ENCODE measurements at places on chromosomes 16 and 17.

- no peak for DNase-seq
These were observed 25.7 kb downstream of the STAT5A start for GRCh38 chr17:42313773-42314566.

GRCh38 chr16:85208181-85208580 lies 95.9 kb upstream of the CIBAR2 start:
- no peak for DNase-seq

DNA sequence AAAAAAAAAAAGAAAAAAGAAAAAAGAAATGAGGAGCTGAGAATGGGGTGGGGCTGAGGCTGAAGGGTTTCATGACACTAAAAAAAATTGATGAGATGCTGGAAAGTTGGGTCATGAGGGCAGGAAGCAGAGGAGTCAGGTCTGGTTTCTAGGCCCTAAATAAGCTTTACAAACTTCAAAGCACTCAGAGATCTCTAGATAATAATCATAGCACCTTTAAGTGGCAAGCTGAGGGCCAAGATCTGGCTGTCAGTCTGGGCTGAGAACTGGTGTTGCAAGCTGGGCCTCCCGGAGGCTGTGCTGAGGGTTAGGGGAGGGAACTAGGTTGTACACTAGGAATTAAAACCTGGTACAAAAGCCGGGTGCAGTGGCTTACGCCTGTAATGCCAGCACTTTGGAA lies 6.4 kb downstream of the ZNF764 start:
- no peak for DNase-seq

DNA sequence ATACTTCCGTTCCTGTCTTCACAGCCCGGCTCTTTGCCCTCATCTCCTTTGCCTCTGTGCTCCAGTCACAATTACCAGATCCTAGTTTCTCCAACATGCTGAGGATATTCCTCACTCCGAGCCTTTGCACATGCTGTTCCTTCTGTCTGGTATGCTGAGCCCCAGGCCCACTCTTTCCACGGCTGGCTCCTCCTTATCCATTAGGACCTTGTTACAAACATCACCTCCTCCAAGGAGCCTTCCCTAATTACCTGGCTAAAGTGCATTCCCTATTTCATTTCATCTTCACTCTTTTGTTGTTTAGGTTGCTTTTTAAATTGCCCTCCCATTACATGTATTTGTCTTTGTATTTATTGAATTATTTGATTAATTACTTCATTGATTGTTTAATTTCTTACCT lies 14.9 kb upstream of the ADGRG1 start:
- DNase-seq, result no peak

DNA sequence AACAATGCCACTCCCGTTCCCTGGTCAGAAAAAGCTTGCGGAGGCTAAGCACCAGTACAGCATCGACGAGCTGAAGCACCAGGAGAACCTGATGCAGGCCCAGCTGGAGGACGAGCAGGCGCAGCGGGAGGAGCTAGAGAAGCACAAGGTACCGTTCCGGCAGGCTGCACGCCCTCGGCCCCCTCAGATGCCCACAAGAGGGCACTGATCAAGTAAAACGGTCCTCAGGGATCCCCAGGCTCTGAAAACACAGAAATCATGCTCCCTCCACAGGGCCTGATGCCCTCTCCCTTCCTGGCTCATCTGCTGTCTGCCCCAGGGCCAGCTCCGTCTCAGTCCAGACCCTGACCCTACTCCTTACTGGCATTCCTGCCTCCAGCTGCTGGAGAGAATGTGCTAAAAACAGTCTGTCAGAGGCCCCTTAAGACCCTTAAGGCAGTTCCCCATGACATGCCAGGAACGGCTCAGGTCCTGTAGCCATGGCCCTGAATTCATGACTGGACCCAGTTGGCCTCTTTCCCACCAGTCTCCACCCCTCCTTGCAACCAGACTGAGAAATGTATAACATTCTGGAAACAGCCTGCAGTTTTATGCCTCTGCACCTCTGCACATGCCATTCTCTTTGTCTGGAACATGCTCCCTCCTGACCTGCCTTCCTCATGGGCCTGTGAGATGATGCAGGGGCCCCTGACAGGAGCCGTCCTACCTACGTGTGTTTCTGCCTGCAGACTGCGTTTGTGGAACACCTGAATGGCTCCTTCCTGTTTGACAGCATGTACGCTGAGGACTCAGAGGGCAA lies 21.8 kb downstream of the DRC3 start:
- peak; percentile 62 for DNase-seq

- DNase-seq, result no peak
These were observed 5.5 kb upstream of the ASGR1 start for GRCh38 chr17:7184647-7185046.

DNA sequence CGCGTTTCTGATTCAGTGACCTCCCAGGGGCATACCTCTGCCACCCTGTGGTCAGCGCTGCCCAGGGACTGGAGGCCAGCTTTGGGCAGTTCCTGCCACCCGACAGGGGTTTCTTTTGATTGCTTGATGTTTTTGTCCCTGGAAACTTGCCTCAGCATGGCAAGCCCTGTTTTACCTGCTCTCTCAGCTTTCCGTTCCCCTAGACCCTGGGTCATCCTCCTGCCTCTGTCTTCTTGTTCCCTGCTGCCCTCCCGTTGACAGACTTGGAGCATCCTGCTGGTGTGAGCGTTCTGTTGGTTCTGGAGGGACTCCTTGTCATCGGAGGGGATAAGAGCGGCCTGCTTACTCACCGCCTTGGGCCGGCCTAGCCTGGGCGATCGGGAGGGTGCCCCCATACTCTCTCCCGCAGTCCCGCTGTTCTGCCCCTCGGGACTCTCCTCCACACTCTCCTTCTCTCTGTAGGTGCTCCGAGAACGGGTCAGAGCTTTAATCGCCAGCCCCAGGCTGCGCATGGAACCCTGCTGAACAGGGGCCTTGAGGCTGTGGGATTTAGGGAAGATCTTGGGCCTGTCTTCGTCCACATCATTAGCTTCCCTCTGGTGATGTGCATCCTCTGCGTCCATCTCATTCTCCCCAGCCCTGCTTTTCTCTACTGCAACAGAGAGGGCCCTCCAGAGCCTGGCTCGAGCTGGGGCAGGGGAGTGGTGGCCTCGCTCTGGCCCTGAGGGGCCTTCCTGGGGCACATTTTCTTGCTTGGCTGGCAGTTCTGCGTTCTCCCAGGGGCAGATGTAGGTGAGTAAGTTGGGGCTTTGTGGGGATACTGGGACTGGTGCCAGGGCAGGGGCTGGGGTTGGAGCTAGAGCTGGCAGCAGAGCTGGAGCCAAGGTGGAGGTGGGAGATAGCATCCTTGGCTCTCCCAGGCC lies 13.7 kb downstream of the GPR179 start:
- DNase-seq, result no peak

GRCh38 chr17:63382136-63382535 lies 64.0 kb downstream of the CYB561 start:
- peak; percentile 57 for DNase-seq

GRCh38 chr16:23691483-23692189 lies 12.9 kb downstream of the PLK1 start:
- peak; percentile 25 for DNase-seq

DNA sequence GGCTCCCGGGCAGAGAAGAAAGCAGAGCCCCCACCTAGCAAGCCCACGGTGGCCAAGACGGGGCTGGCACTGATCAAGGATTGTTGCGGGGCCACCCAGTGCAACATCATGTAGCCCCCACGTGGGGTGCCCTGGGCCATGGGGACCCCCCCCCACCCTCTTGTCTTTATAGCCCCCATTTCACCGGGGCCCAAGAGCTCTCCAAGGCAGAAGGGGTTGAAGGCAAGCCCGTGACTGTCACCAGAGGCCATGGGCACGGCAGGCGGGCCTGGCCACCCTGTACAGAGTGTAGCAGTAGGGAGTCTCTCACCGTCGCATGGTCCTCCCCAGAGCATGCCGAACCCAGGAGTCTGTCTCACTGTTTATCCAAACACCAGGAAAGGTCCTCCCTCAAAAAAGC lies 56.2 kb downstream of the MARF1 start:
- no peak for DNase-seq

DNA sequence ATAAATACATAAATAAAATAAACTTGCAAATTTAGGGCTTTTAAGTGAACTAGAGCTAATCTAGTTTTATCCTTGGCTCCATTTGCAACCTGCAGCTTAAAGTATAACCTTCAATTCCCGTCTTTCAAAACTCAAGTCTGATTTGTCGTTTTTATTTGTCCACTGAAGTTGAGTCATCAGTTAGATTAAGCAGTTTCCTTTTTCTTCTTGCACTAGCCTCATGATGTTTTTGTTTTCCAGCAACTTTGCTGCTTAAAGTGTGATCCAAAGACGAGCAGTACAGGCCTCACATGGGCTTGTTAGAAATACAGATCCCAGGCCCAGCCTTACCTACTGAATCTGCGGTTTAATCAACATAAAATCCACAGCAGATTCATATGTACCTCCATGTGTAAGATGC lies 13.8 kb downstream of the ARSG start:
- peak; percentile 43 for DNase-seq

- no peak for DNase-seq
These were observed 10.3 kb upstream of the RPL38 start for GRCh38 chr17:74192950-74193781.

GRCh38 chr16:22098405-22099255 lies 6.3 kb downstream of the VWA3A start:
- DNase-seq, result peak; percentile 69

- DNase-seq, result no peak
These were observed 16.5 kb downstream of the SCGB1C2 start for GRCh38 chr17:153851-154250.

GRCh38 chr17:77521076-77521475 lies 380.3 kb downstream of the SEC14L1 start:
- DNase-seq, result no peak

DNA sequence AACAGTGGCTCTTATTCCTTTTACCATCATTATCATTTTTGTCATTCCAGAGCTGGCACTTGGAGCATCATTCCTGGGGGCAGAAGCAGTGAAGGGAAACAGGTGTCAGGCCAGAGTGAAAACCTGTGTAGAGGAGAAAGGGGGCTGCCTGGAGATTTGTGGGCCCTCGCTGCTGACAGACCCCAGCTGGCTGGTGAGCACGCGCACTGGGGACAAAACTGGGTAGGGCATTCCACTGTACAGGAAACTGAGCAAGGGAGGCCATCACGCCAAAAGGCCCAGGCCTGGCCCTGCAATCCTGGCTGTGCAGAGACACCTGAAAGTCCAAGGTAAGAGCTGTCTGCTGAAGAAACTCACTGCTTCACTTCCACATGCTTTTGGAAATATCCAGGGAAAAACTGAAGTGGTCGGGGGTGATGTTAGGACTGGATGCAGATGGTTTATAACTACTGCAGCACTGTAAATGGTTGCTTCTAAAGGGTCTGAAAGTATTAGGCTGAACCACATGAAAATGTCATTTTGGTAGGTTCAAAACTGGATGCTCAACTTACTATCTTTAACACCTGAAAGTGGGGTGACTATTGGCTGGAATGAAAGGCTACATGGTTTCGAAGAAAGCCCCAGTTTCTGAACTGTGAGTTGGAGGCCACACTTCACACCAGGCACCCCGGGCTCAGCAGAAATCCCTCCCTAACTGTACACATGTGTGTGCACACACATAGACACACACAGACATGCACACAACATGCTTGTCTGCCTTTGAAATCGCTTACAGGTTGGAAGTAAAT lies 225.0 kb downstream of the C16orf78 start:
- DNase-seq, result no peak

GRCh38 chr16:5333991-5334390 lies 236.4 kb upstream of the EEF2KMT start:
- no peak for DNase-seq

DNA sequence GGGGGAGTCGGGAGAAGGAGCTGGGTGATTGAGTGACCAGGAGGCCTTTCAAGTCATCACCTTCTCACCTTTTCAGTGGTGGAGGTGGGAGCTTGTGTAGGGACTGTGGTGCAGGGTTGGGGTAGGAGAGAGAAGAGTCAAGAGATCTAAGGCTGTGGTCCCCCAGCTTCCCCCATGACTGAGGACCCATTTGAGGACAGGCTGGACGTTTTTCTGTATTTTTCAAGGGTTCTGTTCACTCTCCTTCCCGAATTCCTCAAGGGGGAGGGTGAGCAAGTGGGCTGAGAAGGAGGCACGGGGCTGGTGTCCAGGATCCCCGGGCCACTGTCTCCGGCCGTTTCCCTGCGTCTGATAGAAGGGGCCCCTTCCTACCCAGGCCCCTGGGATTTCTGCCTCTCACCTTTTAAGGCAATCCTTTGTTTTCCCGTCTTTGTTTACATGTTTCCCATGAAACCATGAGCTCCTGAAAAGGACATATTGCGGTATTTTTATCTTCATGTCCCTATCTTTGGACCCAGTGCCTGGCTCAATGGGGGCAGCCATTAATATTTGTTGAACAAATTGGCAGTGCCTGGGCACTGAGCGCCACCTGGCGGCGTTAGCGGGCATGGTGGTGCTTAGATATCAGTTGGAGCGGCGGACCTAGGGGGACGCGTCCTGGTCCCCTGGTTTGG lies 9.2 kb upstream of the CD300A start:
- peak; percentile 53 for DNase-seq

GRCh38 chr16:2056077-2056476 lies 8.3 kb downstream of the TSC2 start:
- DNase-seq, result peak; percentile 25

GRCh38 chr16:66263168-66263972 lies 103.1 kb upstream of the CDH5 start:
- no peak for DNase-seq

- no peak for DNase-seq
These were observed 6.2 kb downstream of the PLCG2 start for GRCh38 chr16:81785138-81785924.

DNA sequence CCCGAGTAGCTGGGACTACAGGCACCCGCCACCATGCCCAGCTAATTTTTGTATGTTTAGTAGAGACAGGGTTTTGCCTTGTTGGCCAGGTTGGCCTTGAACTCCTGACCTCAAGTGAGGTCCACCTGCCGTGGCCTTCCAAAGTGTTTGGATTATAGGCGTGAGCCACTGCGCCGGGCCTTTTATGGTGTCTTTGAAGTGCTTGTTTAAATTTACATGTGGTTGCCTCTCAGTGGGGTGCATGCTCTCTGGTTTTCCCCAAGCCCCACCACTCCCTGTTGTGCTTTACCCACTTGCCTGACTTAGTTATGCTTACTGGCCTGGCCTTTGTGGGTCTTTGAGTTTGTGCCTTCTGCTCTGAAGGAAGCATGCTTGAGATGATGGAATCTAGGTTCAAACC lies 132.0 kb downstream of the PRKCB start:
- no peak for DNase-seq
